Stimulated activated CD4-positive, alpha-beta T cell treated with anti-CD3 and anti-CD28 coated beads, Interleukin-12 subunit alpha, Interleukin-12 subunit beta, amount 100 ng/mL, for 4 hours (primary cell): ENCODE measurements at places on chromosomes 11 and 22.

- DNase-seq, result no peak
Measured at GRCh38 chr11:81377418-81377817, 1356.2 kb downstream of the FAM181B start.

DNA sequence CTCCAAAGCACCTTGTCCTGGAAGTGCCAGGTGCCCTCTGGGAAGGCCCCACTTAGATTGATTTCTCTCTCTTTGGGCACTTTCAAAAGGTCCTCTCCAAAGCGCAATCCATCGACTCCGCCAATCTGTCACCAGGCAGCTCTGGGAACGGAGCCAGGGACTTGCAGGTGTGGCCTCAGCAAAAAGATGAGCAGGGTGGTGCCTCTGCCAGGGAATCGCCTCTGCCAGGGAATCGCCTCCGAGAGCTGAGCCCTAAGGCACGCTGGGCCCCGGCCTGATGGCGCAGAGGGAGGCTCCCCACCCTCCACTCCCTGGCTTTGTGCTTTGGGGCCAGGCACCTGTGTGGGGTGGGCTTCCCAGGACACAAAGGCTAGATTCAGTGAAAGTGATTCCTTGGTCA lies 1391.3 kb downstream of the TBC1D22A start:
- no peak for DNase-seq

GRCh38 chr11:102427068-102427467 lies 25.5 kb downstream of the TMEM123 start:
- DNase-seq, result no peak

- no peak for DNase-seq
Measured at GRCh38 chr22:25950111-25950510, 208.1 kb downstream of the MYO18B start.

GRCh38 chr11:111310723-111311122 lies 12.4 kb downstream of the POU2AF3 start:
- no peak for DNase-seq

DNA sequence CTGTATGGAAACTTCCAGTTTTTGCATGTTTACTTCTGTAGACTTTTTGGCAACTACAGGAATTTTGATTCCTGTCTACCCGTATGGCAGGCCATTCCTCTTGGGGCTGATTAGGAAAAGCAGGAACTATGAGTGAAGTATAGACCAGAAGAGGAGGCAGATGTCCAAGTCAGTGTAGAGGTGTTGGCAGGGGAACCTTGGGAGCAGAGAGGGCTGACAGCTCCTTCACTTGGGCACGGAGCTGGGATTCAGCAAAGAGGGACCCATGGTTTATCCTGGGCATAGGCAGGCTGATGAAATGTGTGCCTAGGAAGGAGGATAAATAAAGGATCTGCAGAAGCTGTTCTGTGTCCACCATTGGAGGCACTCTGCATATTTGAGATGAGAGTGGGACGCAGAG lies 33.1 kb downstream of the TREH start:
- no peak for DNase-seq

GRCh38 chr11:110955776-110956175 lies 243.5 kb upstream of the ARHGAP20 start:
- no peak for DNase-seq

DNA sequence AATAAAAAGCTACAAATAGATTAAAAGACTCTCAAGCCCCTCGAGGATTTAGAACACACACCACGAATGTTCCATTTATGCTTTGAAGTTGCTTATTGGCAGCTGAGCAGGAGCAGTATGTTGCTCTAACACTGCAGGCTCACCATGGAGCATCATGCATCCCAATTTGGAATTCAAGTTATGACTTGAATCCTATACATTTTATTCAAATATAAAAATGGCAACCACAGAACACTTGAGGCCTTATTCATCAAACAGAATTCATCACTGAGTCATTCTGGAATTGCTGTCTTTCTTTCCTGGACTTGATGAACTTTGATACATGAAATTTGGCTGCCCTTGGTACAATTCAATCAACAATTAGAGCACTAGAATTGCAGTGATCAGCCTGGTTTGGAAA lies 24.5 kb upstream of the BLID start:
- DNase-seq, result no peak
